ENCODE measurements at places on chromosomes 12 and 14.

GRCh38 chr14:55546212-55546874 lies 33.7 kb upstream of the KTN1 start:
- no peak for DNase-seq

GRCh38 chr14:104750056-104750752 lies 2.7 kb upstream of the SIVA1 start:
- DNase-seq = no peak

DNA sequence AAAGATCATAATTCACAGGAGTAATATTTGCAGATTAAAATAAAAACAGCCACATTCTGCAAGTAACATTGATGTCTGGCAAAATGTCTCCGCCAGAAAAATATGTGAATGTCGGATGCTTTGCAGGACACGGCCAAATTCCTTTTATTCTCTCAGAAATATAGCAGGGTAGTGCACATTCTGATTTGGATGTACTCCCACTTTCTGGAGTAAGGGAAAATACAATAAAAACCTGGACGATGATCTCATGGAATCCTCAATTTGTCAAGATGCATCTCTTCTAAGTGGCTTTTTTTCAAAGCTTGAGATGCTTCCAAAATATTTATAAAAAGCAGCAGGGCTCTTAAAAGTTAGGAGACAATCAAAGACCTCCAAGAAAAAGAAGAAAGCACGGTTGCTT lies 133.3 kb downstream of the TBX5 start:
- no peak for DNase-seq

GRCh38 chr12:120583478-120584030 lies 2.4 kb upstream of the POP5 start:
- DNase-seq = no peak

DNA sequence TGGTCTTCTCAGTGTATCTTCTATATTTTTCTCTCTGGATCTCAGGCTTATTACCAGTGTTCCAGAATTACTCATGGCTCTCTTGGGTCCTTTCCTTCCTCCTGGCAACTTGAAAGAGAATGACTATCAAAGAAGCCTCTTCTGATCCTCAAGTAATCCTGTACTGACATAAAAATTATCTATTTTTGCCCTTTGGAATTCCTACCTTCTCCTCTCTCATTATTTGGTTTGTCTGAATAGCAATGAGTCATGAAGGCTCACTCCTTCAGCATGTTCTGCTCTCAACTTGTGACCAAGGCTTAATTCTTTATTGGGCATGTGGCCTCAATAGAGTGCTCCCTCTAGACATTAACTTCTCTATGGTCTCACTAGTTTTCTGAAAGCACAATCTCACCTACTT lies 553.6 kb upstream of the ATP2B1 start:
- DNase-seq = no peak

DNA sequence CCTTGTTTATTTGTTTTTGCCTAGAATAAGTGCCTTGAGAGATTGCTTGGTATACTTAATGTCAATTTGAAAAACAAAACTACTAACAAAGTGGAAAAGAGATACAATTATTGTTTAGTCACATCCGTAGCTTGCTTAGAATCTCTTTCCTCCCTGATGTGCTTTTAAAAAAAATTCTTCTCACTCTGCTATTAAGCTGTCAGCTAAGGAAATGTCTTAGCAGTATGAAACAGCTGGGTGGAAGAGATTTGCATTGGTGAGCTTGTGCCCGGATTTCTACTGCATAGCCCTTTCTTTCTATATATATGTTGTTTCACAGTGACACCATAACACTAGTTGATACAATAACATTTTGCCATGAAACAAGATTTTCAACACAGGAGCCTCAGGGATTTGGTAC lies 229.4 kb upstream of the RGS6 start:
- no peak for DNase-seq

DNA sequence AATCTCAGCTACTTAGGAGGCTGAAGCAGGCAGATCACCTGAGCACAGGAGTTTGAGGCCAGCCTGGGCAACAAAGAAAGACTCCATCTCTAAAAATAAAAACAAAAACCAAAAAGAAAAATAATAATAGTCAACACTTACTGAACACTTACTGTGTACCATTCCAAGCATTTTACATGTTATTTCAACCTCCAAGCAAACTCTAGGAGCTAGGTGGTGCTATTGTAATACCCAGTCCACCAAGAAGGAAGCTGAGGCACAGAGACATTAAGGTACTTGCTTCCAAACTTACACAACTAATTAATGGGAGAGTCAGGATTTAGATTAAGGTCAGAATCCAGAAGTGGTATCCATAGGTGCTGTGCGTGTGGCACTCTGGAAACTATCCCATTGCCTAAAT lies 13.7 kb upstream of the OR6J1 start:
- peak; percentile 46 for DNase-seq

- DNase-seq = no peak
These were observed 52.9 kb upstream of the DLK1 start for GRCh38 chr14:100673807-100674154.

DNA sequence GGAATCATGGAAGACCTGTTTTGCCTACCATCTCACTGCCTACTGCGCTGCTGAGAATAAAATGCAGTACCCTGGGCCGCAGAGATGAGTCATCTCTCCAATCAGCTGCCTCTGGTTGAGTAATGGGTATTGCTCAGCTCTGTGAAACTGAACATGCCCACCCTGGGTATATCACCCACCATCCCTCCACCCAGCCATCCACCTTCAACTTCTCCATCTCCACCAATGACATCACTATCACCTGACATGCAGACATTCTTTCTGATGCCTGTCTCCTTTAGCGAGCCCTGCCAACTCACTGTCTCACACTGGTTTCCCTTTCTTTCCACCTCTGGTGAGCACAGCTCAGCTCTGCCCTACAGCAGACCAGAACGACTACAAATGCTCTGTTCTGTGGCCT lies 33.6 kb downstream of the E2F7 start:
- peak; percentile 28 for DNase-seq

- no peak for DNase-seq
These were observed 222.6 kb downstream of the CEP128 start for GRCh38 chr14:80718940-80719339.

DNA sequence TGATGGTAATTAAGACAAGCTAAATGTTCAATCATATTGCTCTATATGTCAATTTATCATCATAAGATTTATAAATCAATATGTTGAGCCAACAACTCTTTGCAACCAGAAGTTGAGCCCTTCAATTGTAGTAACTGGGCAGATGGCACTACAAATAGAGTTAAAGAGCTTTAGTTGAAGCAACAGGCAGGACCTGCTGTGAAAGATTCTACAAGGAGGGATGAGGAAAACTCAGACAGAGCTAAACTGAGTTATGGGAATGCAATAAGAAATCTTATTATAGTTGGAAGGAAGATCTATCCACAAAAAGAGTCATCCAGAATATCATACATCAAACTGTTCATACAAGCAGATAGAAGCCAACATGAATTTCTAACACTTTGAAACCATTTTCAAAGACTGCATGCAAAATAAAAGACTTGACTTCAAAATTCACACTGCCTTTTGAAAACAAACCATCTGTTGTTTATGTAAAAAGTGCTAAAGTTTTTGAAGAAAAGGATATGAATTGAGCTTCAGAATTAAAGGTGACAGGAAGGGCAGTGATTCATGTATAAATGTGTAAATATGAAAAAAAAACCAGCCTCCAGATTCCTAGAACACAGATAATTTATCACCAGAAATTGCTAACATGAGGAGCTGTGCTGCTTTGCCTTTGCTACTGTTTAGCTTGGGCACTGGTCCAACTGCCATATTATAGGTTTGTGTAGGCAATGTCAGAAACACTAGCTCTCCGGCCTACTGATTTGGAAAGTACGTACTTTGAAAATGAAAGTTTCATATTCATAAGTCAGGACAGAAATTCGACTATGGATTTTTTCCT lies 133.2 kb downstream of the SLC35F4 start:
- DNase-seq = peak; percentile 34

DNA sequence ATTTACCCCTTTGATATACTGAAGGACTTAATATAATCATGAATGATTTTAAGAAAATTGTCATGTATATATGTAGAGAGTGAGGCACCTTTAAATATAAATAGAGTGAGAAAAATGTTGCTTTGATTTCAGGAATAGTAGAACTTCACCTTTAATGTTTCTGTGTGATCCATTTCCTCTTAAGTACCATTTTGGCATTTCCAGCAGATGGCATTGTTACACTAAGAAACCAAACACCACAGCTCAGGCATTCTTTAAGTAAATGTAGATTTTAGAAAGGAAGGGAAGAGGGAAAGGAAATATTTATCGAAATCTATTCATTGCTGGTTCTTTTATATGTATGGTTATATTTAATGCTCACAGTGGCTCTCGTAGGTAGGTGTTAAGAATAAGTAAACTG lies 556.7 kb upstream of the FBXO33 start:
- DNase-seq = peak; percentile 27

GRCh38 chr12:119868992-119869391 lies 8.1 kb downstream of the CIT start:
- DNase-seq = no peak

DNA sequence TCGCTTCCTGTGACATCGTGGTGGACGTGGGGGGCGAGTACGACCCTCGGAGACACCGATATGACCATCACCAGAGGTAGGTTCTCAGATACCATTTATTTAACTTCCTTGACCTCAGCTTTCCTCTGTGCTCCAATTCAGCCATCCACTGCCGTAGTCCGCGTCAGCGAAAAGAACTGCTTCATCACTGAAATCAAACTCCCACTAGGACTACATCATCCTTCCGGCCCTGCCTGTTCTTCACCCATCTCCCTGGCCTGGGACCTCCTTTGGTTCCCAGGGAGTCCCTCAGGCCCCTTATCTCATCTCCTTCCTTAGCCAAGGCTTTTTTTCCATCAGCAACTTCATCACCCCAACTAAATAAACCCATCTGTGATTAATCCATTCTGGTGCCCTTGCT lies 692 bp downstream of the MYG1 start:
- peak; percentile 31 for DNase-seq

- no peak for DNase-seq
These were observed 344.7 kb downstream of the NELL2 start for GRCh38 chr12:44531320-44531971.

- no peak for DNase-seq
These were observed 20.9 kb upstream of the SCFD1 start for GRCh38 chr14:30600922-30601918.

DNA sequence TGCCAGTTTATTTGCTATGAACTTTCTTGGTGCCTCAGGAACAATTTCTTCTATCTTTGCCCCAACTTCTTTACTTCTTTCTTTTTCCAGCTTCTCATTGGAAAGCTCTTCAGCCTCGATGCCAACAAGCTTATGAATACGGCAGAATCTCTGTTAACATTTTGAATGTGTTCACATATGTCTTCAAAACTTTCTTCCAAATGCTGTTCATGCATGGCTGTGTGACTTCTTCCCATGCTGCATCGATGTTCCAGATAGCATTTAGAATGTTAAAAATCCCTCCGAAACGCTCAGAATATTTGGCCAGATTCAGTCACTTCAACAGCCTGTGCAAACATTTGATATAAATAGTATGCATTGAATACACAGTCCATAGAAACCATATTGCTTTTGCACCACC lies 247.8 kb upstream of the ARID2 start:
- DNase-seq = no peak

DNA sequence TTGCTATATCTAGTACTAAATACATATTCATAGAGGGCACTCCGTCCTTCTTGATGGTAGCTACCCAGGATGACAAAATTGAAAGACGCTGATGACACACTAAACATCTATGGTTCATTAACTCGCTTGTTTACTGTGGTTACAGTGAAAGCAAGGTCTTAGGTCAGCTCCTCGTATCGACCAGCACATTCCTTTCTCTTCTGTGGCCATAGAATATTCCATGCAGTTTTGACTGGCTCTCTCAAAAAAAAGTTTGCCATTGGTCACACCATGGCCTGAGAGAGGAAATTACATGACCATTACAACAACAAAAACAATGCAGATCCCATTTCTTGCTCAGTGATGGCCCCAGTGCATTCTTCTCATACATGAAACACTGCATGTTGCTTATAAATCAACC lies 411.4 kb upstream of the SOX5 start:
- peak; percentile 30 for DNase-seq

- no peak for DNase-seq
These were observed 78.2 kb downstream of the HMGA2 start for GRCh38 chr12:65902500-65902899.

- DNase-seq = no peak
These were observed 103.1 kb downstream of the RFLNA start for GRCh38 chr12:124397807-124398577.

- DNase-seq = no peak
These were observed 50.9 kb downstream of the KLHL28 start for GRCh38 chr14:44910821-44911220.

- DNase-seq = no peak
These were observed 211.8 kb downstream of the CRADD start for GRCh38 chr12:93888964-93889363.

DNA sequence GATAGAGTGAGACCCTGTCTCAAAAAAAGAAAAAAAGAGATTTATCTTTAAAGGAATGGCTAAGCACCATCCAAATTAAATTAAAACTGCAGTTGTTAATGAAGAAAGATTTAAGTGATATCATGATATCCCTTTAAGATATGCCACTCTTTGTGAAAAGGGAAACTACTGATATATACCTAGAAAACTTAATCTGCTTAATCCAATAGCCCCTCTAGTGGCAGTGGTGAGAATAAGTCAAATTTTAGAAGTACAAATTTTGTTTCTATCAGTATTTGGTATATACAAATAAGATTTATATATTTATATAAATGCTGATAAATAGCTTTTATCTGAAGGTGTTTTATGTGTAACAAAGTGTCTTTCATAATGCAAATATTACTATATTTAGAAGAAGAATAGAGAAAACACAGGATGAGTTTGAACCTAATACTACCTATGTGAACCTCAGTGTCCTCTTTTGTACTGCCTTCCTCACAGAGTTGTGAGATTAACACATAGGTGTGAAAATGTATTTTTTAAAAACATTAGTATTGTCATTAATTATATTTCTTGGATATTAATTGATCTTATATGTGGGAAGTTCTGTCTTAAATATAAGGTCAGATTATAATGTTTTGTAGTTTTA lies 51.4 kb upstream of the GARIN2 start:
- DNase-seq = no peak

GRCh38 chr14:102760496-102761193 lies 16.6 kb upstream of the TRAF3 start:
- DNase-seq = no peak

DNA sequence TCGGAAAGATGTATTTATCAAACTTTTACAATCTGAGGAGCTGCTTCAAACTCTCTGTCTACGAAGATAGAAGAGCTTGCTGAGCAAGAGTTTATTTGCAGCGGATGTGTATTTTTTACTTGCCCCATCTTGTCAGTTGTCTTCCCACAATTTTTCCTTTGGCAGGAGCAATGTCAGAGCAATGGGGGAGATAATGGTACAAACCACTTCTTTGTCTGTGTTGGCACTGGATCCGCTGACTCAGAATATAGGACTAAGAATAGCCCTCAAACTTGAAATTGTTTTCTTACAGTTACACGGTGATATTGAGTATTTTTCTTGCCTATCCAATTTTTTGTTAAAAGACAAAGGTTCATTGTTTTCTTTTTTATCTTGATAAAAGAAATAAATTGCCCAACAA lies 27.6 kb downstream of the HELB start:
- no peak for DNase-seq

DNA sequence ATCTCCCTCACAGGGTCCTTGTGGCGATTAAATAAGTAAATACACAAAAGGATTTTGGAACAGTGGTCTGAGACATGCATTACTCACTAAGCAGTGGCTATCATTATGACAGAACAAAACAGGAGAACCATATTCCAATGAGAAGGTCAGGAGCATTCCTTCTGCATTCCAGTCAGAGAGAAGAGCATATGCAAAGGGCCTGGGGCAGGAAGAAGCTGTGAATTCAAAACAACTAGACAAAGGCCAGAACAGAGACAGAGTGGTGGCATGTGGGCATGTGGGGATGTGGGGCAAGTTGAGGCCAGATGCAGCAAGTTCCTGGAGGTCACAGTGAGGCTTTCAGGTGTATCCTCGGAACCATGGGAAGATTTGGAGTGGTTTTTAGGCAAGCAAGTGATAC lies 70.1 kb upstream of the VRK1 start:
- DNase-seq = no peak
